ENCODE measurements at places on chromosomes 4 and X.

DNA sequence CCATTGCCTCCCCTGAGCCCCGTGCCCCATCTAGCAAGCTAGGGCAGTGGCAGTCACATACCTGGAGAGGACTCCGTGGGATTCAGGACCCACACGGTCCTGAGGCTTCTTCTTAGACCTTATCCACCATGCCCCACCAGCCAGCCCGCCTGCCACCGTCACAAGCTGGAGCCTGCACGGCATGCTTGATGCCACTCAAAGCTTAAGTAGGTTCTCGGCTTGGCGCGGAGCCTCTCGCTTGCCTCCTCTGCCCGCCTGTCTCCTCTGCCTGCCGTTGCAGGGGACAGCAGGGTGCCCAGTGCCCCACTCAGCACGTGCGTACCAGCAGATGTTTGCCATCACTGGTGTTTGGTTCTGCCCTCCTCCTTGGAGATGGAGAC is 14.1 kb downstream of the PSAPL1 start:
- no peak for DNase-seq

GRCh38 chr4:4415806-4416805 is 29.2 kb downstream of the NSG1 start:
- no peak for DNase-seq

- DNase-seq = peak; percentile 87
Measured at GRCh38 chr4:110484767-110485166, 8.8 kb downstream of the ENPEP start.

- no peak for DNase-seq
Measured at GRCh38 chr4:41146716-41147506, 67.4 kb downstream of the APBB2 start.

- DNase-seq = no peak
Measured at GRCh38 chr4:20287246-20287645, 35.5 kb downstream of the SLIT2 start.

- no peak for DNase-seq
Measured at GRCh38 chr4:8554555-8555100, 25.6 kb upstream of the GPR78 start.

GRCh38 chrX:40971736-40972135 is 113.5 kb upstream of the USP9X start:
- DNase-seq = no peak

DNA sequence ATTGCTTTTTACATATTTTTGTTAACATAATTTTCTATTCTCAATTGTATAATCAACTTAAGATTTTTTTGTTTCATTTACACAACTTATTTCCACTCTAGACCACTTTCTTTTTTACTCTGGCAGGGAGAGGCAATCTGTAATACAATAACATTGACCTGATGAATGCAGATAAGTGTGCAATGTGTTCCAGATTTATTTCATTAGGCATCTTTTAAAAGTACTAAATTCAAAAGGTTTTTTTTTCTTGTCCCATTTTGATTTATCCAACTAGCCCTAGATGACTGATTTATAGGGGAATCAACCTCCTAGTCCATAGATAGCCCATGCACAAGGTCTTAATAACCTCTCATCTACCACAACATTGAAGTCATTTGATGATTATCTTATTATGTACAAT is 55.5 kb upstream of the AGTR2 start:
- no peak for DNase-seq

GRCh38 chr4:186351668-186352194 is 85.7 kb downstream of the F11 start:
- DNase-seq = no peak

- no peak for DNase-seq
Measured at GRCh38 chr4:108763226-108763593, 357 bp upstream of the ETNPPL start.

DNA sequence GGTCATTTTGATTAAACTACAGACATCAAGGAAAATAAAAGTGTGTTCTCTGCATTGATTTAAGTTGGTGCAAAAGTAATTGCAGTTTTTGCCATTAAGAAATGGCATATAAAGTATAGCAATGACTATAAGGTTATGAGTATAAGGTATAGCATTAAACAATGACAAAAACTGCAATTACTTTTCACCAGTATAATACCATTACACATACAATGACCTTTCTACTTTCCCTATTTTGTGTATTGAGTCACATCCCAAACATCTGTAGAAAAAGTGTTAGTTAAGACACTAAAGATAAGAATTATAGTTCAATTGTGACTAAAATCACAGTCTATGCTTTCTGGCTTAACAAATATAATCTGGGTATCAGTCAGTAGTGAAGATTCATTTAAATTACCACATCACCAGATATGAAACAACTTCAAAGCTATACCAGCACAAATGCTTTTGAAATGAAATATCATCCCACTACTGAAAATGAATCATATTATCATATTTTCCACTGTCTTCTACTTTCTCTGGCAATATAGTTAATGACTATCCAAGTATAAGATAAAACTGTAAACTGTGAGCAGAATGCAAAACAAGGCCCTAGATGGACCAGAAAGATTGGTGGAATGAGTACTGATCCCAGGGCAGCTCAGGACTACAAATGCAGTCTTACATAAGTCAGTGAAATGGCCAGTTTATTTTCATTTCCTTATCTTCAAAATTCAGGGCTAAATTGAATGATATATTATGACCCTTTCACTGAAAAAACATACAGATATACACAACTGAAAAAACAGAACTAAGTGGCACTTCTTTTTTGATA is 241.1 kb downstream of the ANTXR2 start:
- no peak for DNase-seq

GRCh38 chr4:15948826-15949225 is 10.3 kb upstream of the FGFBP1 start:
- no peak for DNase-seq

DNA sequence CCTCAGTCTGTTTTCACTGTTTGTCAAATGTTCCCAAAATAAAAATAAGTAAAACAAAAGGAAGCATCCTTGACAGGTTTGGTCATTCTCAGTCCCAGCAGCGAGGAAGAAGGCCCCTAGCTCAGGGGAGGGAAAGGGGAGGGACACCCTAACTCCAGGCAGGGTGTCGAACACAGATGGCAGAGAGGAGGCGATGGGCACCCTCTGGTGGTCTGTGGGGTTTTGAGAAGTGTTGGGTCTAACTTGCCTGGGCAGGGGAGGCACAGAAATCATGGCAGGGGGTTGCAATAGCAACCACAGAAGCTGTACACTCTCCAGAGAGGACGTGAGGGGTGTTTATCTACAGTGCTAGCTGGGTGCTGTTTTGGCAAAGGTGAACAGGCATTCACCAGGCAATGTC is 229.8 kb upstream of the SFRP2 start:
- no peak for DNase-seq

DNA sequence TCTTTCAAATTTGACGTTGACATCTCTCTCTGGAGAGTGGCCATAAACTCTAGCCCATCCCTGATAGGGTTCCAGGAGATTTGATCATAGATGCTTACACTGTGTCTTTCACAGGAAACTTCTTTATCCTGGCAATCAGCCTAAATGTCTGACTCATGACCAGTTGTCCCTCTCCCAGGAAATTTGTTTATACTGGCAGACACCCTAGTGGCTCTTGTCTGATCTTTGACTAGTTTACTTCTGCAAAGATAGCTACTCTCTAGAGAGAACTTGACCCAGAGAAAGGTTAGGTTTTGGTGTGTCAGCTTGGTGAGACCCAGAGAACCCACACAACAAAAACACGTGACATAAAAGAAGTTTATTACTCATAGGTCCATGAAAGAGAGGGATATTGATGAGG is 509.8 kb downstream of the CENPC start:
- DNase-seq = peak; percentile 27

GRCh38 chr4:30182786-30183185 is 537.4 kb upstream of the PCDH7 start:
- DNase-seq = no peak

DNA sequence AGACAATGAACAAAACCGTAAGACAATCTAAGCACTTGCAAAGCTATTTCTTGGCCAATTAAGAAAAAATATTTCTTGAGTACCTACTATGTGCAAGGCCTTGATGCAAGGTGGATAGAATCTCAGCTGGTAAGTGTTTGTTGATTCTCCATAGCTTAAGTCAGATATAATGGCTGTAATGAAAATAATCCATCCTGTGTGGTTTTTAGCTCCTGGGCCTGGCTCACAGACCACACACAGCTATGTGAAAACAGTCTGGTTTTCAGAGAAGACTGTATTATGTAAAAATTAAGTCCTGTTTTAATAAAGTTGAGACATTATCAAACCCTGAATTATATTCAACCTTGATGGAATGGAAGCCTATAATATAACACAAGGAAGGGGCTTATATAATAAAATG is 7.8 kb upstream of the DDIT4L start:
- no peak for DNase-seq

GRCh38 chr4:70801265-70801809 is 38.4 kb downstream of the GRSF1 start:
- no peak for DNase-seq

DNA sequence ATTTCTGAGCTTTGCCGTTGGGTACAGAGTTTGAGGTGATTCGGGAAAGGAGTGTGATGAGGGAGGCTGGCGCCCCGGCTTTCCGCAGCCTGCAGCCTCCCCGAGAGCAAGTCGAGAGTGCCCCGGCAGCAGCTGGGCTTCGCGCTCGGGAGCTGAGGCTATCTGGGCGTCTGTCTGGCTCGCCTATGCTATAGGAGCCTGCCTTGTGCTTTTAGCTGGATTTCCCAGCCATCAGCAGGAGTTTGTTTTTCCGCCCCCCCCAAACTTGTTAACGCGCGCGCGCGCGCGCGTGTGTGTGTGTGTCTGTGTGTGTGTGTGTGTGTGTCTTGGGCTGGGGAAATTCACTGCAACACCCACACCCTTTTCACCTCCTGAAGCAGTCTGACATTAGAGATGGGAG is 765 bp upstream of the DGKK start:
- no peak for DNase-seq

DNA sequence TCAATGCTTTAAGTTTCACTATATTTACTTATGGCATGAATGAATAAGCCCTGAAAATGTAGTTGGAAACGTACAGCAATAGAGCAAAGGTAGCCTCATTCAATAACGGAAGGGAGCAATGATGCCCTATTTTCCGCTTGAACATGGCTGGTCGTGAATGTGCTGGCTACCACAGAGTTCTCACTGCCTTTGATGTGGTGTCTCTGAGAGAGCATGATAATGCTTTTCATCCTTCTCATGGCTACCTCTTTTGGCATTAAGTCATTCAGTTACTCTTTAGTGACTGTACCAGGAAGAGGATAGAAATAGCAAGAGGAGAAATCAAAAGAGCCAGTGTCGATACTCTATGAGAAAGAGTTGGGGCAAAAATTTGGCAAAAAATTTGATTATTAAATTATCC is 308.0 kb downstream of the PPP3CA start:
- no peak for DNase-seq

- DNase-seq = no peak
Measured at GRCh38 chrX:9851890-9852289, 65.7 kb downstream of the SHROOM2 start.

Measured in fibroblast of skin of left biceps (primary cell).